HepG2 (cell line): ENCODE measurements at places on chromosomes 6 and 20. TPM values are rescaled to one million over a fixed set of nuclear protein-coding genes. Genes with fewer than 3 reads are reported as not detected.

The NRSN1 gene
- total RNA-seq: not detected in 2 replicates

The TBX18 gene
- total RNA-seq: not detected in 2 replicates

The KCNS1 gene
- not detected in 2 replicates for total RNA-seq

The ETV7 gene
- not detected in 2 replicates for total RNA-seq

DNA sequence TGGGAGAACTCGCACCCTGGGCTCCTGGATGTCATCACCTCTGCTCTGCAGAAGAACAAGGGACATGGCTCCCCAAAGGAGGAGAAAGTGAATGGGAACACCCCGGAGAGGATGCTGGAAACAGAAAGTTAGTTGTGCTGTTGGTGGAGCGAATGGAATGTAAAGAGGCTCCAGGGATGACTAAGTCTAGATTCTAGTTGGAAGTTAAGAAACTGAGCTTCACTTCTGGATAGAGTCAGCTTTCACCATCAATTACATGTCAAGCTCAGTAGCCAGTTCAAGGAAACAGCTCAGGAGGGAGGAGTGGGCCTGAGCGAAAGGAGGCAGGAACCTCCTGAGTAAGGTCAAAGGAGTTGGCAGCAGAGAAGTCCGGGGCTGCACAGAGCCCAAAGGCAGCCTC, 132.1 kb upstream of the ARID1B start:
- peaks cover 17% of the 10 kb centered on the region for H3K27me3 ChIP-seq
- H3K4me1 ChIP-seq: no peaks in the 10 kb centered on the region
- no peaks in the 10 kb centered on the region for H3K36me3 ChIP-seq
- no peak for DNase-seq
- H3K4me3 ChIP-seq: no peak overlapping the region

GRCh38 chr6:168457653-168457934, 16.6 kb downstream of the SMOC2 start:
- DNase-seq: no peak
- H3K27me3 ChIP-seq: peaks cover 14% of the 10 kb centered on the region
- H3K27ac ChIP-seq: no peak overlapping the region
- H3K4me3 ChIP-seq: no peak overlapping the region

- DNase-seq: peak; percentile 37
- peaks cover 31% of the 10 kb centered on the region for H3K4me1 ChIP-seq
- H3K4me3 ChIP-seq: no peak overlapping the region
- no peaks in the 10 kb centered on the region for H3K36me3 ChIP-seq
- H3K27me3 ChIP-seq: no peaks in the 10 kb centered on the region
- no peak overlapping the region for H3K27ac ChIP-seq
These were observed 20.1 kb downstream of the C6orf141 start for GRCh38 chr6:49570474-49571079.

DNA sequence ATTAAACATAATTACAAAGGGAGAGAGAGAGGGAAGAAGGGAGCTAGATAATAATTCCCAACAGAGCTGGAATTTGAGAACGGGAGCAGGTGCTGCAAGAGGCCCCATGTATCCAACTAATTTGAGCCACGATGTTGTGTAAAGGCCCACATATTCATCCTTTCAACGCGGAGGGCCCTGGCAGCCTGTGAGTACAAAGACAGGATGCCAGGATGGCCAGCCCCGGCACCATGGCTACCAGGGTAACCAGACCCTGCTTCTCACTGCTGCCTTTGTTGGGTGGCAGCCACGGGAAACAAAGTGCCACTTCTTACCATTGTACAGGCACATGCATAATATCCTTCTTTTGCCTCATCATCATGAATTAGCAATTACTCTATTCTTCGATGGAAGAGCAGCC, 492.0 kb upstream of the NRSN1 start:
- H3K4me1 ChIP-seq: no peaks in the 10 kb centered on the region
- H3K27me3 ChIP-seq: no peaks in the 10 kb centered on the region
- no peak for DNase-seq
- no peaks in the 10 kb centered on the region for H3K36me3 ChIP-seq

GRCh38 chr20:49541733-49542513, 26.0 kb downstream of the PTGIS start:
- H3K27ac ChIP-seq: no peak overlapping the region
- no peaks in the 10 kb centered on the region for H3K36me3 ChIP-seq
- peaks cover 5% of the 10 kb centered on the region for H3K27me3 ChIP-seq
- peak; percentile 90 for DNase-seq
- H3K4me3 ChIP-seq: no peak overlapping the region

DNA sequence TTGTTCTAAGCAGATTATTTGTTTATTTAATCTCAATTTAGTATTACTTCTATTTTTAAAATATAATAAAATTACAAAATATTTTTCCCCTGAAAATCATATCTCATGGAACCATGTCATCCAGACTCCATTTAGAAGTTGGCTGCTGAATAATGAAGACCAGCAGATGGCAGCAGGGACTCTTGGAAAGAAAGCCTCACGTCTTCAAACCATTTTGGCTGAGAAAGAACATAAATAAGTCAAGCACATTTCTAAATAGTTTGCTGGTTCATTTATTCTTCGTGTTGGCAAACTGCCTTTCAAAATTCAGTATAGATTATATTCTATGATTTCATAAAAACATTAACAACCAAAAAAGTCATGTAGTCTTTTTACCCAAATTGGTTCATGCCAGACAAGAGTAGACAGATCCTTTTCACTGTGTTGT, 71.7 kb downstream of the RCAN2 start:
- H3K4me1 ChIP-seq: no peaks in the 10 kb centered on the region
- no peaks in the 10 kb centered on the region for H3K36me3 ChIP-seq
- H3K27ac ChIP-seq: no peak overlapping the region
- no peak overlapping the region for H3K4me3 ChIP-seq

DNA sequence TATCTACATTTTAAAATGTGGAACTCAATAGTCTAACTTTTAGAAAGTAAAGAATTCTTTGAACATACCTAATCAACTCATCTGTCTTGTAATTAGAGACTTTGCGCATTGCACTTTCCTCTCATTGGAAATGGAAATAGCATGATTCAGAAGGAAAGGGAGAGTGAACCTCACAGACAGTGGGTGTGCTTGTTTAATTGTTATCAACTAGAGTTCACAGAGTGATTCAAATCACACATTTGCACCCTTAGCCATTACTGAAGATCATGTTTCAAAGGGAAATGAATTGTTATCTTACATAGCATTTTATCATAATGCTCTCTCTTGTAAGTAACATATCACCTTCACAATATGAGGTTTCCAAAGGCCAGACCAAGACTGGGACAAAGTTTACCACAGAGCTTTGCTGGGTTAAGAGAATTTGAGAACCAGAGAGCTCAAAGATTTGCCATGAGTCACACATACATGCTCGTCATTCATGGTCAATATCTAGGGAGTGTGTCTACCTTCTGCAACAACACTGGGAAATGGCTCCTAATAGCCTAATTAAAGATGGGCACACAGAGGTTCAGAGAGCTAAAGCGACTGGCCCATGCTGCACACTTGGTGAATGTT, 21.5 kb downstream of the GSTA3 start:
- no peak for DNase-seq
- H3K27ac ChIP-seq: no peak overlapping the region
- no peaks in the 10 kb centered on the region for H3K36me3 ChIP-seq

- DNase-seq: no peak
- H3K4me3 ChIP-seq: no peak overlapping the region
- peaks cover 1% of the 10 kb centered on the region; the same call in 1 of the 2 replicates for H3K27me3 ChIP-seq
- no peaks in the 10 kb centered on the region for H3K36me3 ChIP-seq
- H3K27ac ChIP-seq: no peak overlapping the region
These were observed 406.8 kb upstream of the SULF2 start for GRCh38 chr20:48192109-48192508.

DNA sequence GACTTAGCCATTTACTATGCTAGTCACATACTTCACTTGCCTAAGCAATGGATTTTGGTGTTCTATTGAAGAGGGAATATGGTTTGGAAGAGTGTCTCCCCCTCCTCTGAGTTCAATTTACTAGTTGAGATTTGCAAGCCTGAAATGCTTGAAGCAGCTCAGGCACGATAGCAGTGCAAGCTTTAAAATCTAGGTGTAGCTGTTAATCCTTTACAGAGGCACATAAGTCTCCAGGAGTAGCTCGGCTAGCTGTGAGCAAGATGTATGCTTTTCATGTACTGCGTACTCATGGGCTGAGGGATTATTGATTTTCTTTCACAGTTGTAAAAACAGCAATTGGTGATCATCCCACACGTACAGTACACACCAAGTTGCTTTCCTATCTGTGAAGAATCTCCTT, 726 bp downstream of the FLRT3 start:
- DNase-seq: peak; percentile 12
- peak overlapping the region; percentile 65; the same call in 1 of the 2 replicates for H3K4me3 ChIP-seq
- H3K27me3 ChIP-seq: no peaks in the 10 kb centered on the region; the same call in 2 of the 3 replicates

DNA sequence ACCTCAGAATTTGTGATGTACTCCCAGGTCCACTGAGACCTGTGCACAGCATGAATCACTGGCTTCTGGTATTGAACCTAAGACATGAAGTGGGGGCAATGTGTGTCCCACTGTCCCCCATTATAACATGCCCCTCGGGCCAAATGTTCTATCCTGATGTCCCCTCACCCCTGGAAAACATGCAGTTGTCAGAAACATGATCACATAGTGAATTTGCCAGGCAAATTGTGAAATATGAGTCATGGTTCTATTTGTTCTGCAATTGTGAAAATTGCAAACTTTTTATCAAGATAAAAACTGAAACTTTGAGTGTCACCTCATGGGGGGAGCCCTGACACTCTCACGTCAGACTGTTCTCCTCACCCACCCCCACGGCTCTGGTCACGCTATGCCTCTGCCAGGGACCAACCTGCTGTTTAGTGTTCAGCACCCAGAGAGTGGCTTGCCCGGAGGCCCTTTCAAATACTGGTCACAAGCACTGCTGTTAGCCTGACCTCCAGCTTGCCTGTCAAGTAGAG, 305.3 kb downstream of the CLIC5 start:
- H3K4me3 ChIP-seq: no peak overlapping the region
- no peaks in the 10 kb centered on the region for H3K4me1 ChIP-seq
- peaks cover 9% of the 10 kb centered on the region for H3K27me3 ChIP-seq
- no peaks in the 10 kb centered on the region for H3K36me3 ChIP-seq
- DNase-seq: no peak

- no peaks in the 10 kb centered on the region for H3K4me1 ChIP-seq
- no peak overlapping the region for H3K27ac ChIP-seq
- no peaks in the 10 kb centered on the region for H3K36me3 ChIP-seq
- no peak for DNase-seq
These were observed 36.4 kb downstream of the ANKRD60 start for GRCh38 chr20:58192065-58192464.

DNA sequence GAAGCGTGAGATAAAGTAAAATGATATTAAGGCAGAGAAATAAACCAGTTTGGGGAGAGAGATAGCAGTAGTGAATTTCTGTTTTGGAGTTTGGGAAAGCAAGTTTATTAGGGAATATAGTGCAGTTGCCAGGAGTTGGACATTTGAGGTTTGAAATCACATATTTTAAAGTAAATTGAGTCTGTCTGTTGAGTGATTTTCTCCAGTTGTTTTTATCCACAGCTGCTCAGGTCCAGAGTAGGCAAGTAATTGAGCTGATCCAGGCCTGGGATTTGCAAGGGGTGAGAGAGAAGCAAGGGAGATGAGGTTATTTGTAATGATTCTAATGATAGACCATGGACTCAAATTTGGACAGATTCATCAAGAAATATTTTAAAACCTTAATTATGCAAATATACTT, 481.9 kb downstream of the UTRN start:
- DNase-seq: no peak
- H3K4me1 ChIP-seq: peaks cover 3% of the 10 kb centered on the region; the same call in 1 of the 2 replicates
- peaks cover 6% of the 10 kb centered on the region for H3K36me3 ChIP-seq
- no peak overlapping the region for H3K27ac ChIP-seq

- no peak overlapping the region for H3K4me3 ChIP-seq
- H3K4me1 ChIP-seq: no peaks in the 10 kb centered on the region
- no peaks in the 10 kb centered on the region for H3K36me3 ChIP-seq
These were observed 833.7 kb downstream of the TFAP2A start for GRCh38 chr6:9581155-9581554.

GRCh38 chr6:10219510-10219909, 195.4 kb downstream of the TFAP2A start:
- H3K4me1 ChIP-seq: no peaks in the 10 kb centered on the region
- H3K4me3 ChIP-seq: no peak overlapping the region
- no peaks in the 10 kb centered on the region for H3K27me3 ChIP-seq
- H3K36me3 ChIP-seq: no peaks in the 10 kb centered on the region
- H3K27ac ChIP-seq: no peak overlapping the region

- no peak overlapping the region for H3K27ac ChIP-seq
- peak; percentile 24 for DNase-seq
- H3K36me3 ChIP-seq: no peaks in the 10 kb centered on the region
- no peak overlapping the region for H3K4me3 ChIP-seq
- no peaks in the 10 kb centered on the region for H3K4me1 ChIP-seq
These were observed 215.6 kb upstream of the HEY2 start for GRCh38 chr6:125533710-125534397.

GRCh38 chr6:89993411-89993810, 99.1 kb downstream of the GJA10 start:
- peaks cover 6% of the 10 kb centered on the region; the same call in 2 of the 3 replicates for H3K27me3 ChIP-seq
- H3K4me3 ChIP-seq: no peak overlapping the region
- DNase-seq: no peak
- no peaks in the 10 kb centered on the region for H3K36me3 ChIP-seq
- no peak overlapping the region for H3K27ac ChIP-seq

- DNase-seq: no peak
- no peak overlapping the region for H3K27ac ChIP-seq
- peaks cover 63% of the 10 kb centered on the region for H3K36me3 ChIP-seq
- no peaks in the 10 kb centered on the region for H3K4me1 ChIP-seq
- no peaks in the 10 kb centered on the region for H3K27me3 ChIP-seq
These were observed 43.1 kb downstream of the BLTP3A start for GRCh38 chr6:34834789-34835518.
